ENCODE measurements at places on chromosomes 3 and 15. TPM values are rescaled to one million over a fixed set of nuclear protein-coding genes. Genes with fewer than 3 reads are reported as not detected.
A peak's percentile ranks its signal among the peaks of the same experiment; 100 is the strongest.

Gene MESP2
- 0.21 TPM for polyA plus RNA-seq

DNA sequence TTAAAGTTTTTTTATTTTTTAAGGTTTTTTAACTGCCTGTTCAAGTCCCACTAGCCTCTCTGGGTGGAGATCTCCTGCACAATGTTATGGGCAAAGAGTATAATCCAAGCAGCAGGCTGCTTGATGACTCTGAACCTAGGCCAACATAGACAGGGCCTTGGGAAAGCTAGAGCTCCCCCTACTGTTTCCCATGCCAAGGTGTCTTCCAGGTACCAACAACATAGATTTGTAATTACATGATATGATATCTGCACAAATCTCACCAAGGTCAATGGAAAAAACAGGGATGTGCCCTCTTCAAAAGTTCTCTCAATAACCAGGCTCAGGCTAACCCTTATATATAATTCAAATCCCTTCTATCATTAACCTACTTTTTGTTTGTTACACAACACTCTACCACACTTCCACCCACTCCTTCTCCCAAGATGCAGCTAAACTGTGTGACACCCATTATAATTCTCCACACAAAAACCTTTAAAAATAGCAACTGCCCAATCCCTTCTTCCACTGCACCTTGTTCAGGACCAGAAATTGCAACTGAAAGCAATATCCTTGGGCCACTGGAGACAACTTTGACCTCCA, 43.8 kb downstream of the RBM15B start:
- DNase-seq: peak; percentile 52

DNA sequence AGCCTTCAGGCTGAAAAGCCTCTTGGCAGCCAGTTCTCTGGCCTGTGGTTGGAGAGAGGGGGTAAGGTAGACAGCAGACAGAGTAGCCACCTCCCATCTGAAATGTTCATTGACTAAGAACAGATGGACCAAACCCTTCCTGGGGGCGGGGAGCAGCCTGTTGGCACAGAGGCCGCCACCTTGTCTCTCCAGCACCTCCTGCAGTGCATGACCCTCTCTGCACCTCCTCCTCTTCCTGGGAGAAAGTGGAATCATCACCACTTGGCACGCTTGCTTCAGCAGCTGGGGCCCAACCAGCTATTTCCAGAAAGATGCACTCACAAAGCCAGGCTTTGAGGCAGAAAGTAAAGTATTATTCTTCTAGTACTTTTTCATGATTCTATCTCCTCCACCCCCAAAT, 313.4 kb upstream of the CHRM5 start:
- DNase-seq: no peak

GRCh38 chr15:56244811-56245576, 1.3 kb upstream of the RFX7 start:
- DNase-seq: no peak

DNA sequence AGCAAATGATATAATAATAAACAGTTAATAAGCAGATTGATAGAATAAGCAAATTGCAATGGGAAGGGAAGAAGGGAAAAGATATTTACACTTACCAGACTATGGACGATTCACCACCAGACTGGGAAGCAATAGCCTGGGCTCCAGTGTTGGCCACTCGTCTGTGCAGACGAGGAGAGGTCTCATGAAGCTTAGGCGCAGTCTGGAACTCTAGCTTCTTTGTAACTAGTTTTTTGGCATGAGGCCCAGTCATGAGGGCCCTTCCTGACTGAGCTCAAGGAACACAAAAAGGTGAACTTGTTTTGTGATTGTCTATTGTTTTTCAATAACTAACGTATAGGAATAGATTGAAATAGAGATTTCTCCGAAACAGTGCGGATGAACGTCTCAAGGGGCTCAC, 63.3 kb upstream of the GATM start:
- DNase-seq: no peak

Measured in SK-N-SH (cell line).